ENCODE measurements at places on chromosomes 16 and 17.

DNA sequence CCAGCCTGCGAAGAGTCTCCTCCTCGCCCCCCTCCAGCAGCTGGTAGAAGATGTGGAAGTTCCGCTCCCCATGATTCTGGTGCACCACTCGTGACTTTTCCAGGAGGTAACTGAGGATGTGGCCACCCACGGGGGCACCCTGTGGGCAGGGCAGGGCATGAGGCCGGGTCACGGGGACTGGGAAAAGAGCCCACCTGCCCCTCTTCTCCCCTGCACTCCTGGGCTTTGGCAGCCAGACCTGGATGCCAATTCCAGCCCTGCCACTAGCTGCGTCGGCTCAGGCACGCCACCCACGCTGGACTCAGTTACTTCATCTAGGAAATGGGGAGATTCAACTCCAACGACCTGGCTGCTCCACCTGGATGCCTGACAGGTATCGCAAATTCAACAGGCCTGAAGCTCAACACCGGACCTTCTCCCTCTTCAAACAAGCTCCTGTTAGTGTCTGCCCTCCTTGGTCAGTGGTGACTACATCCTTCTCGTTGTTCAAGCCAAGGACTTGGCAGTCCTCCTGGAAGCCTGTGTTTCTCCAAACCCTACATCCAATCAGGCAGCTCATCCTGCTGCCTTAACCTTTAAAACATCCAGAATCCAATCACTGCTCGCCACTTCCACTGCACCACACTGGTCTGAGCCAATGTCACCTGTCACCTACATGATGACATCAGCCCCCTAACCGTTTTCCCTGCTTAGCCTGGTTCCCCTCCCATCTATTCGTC lies 11.6 kb downstream of the MYO1C start:
- DNase-seq: no peak

DNA sequence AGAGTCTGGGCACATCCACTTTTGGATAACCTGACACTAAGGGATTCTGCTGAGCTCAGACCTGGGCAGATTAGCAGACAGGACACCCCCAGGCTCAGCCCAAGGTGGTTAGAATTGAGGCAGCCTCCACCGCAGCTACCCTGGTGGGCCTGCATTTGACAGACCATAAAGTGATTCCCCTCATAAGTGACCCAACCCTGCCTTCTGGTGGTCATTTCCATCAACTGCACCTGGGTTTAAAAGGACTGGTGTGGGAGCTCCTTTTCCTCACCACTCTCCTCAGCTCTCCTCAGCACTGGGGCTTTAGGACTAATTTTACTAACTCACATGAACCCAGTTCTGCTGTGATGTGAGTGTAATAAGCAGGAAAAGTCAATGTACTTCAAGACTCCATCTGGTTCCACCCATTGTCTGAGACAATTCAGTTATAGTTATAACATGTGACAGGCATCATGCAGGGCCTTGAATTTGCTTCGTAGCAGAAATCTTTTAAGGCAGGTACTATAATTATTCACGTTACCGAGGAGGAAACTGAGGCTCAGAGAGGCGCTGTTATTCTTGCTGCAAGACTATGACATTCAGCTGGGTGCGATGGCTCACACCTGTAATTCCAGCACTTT lies 42.5 kb downstream of the MYH3 start:
- DNase-seq: peak; percentile 78

- peak; percentile 86 for DNase-seq
These were observed 37.9 kb upstream of the SMIM36 start for GRCh38 chr17:55549140-55549539.

GRCh38 chr17:73624496-73624988 lies 19.7 kb downstream of the SDK2 start:
- DNase-seq: no peak

DNA sequence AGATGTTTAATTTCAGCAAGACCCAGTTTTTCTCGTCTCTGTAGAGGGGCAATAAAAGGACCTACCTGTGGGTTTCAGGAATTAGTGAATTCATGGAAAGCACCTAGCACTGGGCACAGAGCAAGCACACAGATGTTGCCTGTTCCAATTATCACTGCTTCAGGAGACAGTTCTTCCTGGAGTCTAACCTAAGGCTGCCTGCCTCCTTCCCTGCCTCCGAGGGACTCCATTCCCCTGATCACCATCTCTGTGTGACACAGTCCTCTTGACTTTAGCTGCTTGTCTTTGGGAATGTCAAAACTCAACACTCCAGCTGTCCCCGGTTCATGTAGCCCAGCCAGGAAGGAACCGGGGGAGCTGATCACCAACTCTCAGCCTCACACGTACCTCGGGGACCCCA lies 474.9 kb downstream of the SLC39A11 start:
- DNase-seq: no peak

- DNase-seq: peak; percentile 60
These were observed 35.5 kb upstream of the METTL16 start for GRCh38 chr17:2547176-2547575.

DNA sequence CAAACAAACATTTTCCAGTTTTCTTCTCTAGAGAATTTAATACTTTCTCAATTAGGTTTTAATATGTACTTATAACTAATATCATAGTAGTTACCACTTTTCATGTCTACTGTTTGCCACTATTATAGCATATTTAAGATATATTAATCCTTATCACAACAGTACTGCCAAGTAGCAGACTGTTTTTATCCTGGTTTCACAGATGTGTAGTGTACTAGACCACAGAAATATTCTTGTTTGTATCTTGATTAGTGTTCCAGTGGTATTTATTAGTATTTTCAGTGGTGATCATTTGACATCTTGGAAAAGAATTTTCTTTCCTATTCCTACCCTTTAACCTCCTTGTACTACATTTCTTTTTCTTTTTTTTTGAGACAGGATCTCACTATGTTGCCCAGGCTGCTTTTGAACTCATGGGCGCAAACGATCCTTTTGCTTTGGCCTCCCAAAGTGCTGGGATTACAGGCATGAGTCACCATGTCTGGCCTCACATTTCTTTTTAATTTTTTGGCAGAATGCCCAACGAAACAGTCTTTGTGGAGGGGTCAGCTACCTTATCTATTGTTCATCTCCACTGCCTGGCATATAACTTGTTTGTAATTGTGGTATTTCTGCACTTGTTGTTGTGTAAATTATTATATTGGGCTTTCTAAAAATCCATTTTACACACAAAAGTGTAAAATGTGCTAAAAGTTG lies 27.2 kb downstream of the MAP2K4 start:
- no peak for DNase-seq

DNA sequence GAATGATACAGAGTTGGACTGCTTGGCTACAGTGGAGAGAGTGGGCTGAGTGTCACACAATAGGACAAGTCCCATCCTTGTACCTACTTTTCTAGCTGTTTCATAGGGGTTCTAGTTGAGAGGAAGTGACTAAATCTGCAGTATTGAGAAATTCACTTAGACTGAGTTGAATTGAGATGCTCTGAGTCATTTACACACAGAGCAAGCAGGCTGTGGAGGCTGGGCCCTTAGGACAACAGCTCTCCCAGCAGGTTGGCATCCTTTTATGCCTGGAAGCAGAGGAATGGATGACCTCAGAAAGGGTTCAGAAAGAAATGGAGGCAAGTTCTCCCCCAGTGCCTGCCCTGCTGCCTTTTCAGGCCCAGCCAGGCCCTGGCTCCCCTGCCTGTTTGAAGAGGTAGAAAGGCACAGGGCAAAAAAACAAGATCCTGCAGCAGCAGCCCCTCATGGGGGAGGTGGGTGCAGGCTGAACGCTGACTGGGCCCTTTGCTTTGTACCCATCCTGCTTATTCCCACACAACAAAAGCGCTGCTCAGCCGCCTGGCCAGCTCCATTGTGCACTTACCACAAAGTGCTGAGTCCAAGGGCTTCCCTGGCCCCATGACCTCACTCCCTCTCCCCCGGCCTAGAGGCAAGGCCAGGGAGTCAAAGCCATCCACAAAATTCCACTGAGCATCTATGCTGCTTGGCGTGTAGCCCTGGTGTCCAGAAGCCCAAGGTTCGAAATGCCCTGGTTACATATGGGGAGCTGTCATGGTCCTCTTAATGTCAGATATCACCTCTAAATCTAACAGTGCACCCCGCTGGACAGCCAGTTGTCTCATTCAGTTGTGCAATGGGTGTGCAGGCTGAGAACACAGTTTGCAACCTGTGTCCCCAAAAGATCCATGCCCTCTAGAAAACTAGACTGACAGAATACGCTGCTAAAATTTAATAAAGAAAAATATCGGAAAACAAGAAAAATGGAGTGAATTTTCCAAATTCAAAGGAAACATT lies 5.4 kb upstream of the CRYBA1 start:
- peak; percentile 47 for DNase-seq

- DNase-seq: no peak
These were observed 250.4 kb upstream of the N4BP1 start for GRCh38 chr16:48860341-48860740.

Measured in SK-MEL-5 (cell line).